ENCODE measurements at places on chromosomes 5 and 9.

DNA sequence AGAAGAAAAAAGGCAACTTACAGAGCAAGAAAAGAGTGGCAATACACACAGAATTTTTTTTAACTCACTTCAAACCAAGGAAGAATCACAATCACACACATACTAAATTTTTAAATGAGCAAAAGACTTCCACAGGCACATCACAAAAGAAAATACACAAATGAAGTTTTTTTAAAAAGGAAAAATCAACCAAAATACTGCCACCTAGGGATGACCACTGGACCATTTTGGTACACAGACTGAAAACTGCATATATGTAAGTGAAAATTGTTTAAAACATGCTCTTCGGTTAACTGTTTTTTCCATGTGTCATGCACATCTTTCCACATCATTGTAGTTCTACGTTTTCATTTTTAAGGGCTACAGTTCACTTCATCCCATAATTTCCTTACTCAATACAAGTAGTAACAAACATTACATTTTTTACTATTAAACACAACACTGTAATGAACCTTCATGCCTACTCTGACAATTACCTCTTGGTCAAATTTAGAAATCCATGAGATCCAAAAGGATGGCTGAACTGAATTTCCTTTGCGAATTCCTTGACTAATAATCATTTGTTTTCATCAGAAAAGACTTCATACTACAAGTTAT, 79.0 kb downstream of the FBXW11 start:
- no peak for DNase-seq

DNA sequence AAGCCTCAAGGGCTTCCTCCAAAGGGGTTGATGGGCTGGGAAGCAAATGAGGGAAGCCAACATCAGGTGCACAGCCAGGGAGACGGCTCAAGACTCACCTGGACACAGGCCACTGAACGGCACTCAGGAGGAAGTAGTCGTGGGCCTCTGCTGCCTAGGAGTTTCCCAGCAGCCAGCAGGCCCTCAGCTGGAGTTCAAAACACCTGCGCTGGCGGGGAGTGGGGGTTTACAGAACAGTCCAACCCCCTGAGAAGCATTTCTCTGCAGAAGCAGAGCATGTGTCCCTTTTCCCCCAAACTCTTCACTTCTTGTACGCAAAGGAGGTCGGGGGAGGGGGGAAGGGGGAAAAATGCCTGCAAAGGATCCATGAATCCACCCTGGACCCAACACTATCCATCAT, 2.3 kb downstream of the WHRN start:
- DNase-seq, result no peak

- DNase-seq, result no peak
These were observed 86.2 kb upstream of the CDH9 start for GRCh38 chr5:27124590-27124989.

- no peak for DNase-seq
These were observed 32.2 kb downstream of the PCDH1 start for GRCh38 chr5:141846031-141846430.

- DNase-seq, result no peak
These were observed at the start of gene PCDHGB2 for GRCh38 chr5:141359790-141360426. Gene PCDHGB2, plus strand, starts transcription at chr5:141359994. Its CDS starts 142 bp downstream, at chr5:141360136.

All from CD4-positive, alpha-beta T cell treated with Interleukin-17A for 4 hours (primary cell).